DMS53 (cell line): ENCODE measurements at places on chromosomes 12 and 14.

GRCh38 chr14:54435500-54435981 lies 5.6 kb downstream of the CNIH1 start:
- DNase-seq, result no peak

GRCh38 chr14:55686713-55687112 lies 106.7 kb downstream of the KTN1 start:
- no peak for DNase-seq

DNA sequence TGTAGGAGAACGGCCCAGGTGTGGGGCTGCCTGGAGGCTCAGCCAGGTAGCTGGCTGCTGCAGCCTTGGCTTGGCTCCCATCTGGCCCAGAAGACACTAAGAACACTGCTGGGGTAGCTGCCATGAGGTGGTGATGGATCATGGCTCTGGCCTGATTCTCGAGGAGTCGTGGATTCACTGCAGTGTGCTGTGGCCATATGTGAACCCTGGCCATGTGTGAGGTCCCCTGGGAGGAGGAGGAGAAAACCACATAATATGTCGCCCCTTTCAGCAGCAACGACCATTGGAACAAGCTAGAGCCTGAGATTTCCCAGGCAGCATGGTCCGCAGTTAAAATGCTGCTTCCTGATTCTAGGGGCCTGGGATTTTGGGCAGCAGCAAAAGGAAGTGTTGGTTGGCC lies 4.0 kb upstream of the PRMT8 start:
- no peak for DNase-seq

- DNase-seq, result no peak
Observed at GRCh38 chr14:100873096-100873482, 30.4 kb downstream of the RTL1 start.

DNA sequence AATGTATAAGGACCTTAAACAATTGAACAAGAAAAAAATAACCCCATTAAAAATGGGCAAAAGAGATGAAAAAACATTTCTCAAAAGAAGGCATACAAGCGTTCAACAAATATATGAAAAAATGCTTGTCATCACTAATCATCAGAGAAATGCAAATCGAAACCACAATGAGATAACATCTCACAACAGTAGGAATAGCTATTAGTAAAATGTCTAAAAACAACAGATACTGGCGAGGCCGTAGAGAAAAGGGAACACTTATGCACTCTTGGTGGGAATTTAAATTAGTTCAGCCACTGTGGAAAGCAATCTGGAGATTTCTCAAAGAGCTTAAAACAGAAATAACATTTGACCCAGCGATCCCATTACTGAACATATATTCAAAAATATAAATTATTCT lies 769.8 kb upstream of the MGAT4C start:
- no peak for DNase-seq

DNA sequence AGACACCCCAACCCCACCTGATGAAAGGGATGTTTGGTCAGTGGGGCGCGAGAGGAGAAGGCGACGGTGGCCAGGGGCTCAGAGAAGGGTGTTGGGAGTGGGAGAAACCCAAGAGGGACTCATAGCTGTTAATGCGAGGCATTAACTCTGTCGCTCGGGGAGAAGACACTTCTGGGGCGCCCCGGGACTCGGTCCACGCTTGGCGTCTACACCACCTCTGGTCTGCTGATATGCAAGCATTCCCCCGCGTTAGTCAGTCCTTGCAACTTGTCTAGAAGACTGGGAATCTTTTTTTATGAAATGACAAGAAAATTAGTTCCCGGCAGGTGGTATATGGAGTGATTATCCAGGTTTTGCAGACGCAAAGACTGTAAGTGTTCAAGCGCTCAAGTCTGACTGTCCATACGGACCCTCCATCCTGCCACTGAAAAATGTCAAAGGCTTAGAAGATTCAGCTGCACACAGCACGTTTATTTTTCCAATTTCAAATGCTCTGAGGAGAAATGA lies 360 bp upstream of the SLC35F4 start:
- no peak for DNase-seq

DNA sequence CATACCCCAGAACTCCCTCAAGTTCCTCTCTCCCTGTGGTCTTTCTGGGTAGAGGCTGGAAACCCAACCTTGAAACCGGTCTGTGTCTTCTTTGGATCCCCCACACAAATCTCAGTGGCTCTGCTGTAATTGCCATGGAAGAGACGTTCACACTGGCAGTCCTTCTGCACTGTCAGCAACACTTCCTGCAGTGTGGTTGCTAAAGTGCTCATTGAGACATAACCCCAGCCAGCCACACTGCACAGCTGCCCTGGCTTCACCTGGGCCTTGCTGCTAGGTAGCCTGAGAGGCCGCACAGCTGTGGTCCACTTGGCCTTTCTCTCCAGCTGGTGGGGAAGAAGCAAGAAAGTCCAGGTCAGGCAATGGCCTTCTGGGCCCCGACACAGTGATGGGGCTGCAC lies 2.4 kb downstream of the GZMH start:
- DNase-seq, result no peak

GRCh38 chr12:49428793-49429192 lies 61.5 kb downstream of the SPATS2 start:
- peak; percentile 60 for DNase-seq

DNA sequence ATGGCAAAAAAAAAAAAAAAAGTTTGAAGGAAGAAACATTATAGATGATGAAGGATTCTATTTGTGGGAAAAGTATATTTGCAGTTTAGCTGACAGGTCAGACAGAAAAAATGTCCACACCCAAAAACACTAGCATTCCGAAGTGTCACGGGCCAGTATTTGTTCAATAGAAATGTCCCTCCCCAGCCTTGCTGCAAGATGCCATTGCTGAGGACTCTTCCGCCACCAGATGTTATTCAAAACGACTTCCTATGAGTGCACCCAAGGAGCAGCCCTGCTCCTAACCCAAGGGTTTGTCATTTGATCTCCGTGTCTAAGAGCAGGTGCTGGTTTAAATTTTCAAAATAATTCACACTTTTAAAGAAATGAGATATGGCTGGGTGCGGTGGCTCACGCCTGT lies 163.1 kb downstream of the GCH1 start:
- DNase-seq, result no peak

GRCh38 chr12:76622351-76622750 lies 62.8 kb upstream of the OSBPL8 start:
- DNase-seq, result no peak

DNA sequence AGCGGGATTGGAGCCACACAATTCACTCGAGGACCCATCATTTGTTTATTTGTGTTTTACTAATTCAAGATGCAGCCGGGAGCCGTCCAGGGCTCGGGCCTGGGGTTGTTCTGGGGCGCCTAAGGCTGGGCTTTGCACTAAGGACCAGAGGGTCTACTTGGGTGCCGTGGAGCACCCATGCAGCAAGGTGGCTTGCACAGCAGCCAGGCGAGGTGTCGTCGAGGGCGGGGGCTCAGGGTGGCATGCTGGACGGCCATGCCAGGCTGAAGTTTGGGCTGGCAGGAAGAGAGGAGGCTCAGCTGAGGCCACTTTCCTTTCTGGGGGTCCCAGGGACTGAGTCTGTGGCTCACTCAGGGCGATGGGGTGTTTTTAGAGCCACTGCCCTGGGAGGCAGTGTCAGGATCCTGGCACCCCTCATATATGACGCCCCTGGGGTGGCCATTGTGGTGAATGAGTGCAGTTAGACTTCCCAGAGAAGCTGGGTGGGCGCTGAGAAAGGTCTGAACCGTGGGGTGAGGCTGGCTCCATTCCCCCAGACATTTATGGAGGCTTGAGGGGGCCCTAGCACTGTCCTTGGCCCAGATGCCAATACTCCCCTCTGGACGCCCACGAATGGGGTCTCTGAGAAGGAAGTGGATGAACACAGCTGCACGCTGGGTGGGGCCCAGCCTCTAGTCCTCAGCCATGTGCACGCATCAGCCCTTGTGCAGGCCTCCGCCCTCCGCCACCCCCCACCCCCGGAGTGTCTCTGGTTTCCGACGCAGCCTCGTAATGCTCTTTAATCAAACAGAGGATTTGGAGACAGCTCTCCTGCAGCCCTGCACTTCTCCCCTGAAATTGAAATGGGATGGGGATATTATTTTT lies 11.3 kb downstream of the MEG3 start:
- DNase-seq, result no peak

DNA sequence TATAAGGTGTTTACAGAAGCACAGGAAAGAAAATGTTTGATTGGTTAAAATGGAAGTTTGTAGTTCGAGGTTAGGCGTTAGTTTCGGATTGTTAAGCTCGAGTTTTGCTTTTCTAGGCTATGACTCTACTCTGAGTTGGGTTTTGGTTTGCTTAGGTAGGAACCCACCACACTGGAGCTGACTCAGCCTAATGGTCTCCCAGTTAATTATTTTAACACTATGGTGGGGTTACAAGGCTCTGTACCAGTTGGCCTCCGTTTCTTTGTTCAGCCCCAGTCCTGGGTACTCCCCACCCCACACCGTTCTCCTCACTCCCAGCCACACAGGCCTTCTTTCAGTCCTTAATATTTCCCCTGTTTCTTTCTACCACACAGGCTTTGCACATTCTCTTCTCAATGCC lies 583.9 kb downstream of the NRXN3 start:
- no peak for DNase-seq

DNA sequence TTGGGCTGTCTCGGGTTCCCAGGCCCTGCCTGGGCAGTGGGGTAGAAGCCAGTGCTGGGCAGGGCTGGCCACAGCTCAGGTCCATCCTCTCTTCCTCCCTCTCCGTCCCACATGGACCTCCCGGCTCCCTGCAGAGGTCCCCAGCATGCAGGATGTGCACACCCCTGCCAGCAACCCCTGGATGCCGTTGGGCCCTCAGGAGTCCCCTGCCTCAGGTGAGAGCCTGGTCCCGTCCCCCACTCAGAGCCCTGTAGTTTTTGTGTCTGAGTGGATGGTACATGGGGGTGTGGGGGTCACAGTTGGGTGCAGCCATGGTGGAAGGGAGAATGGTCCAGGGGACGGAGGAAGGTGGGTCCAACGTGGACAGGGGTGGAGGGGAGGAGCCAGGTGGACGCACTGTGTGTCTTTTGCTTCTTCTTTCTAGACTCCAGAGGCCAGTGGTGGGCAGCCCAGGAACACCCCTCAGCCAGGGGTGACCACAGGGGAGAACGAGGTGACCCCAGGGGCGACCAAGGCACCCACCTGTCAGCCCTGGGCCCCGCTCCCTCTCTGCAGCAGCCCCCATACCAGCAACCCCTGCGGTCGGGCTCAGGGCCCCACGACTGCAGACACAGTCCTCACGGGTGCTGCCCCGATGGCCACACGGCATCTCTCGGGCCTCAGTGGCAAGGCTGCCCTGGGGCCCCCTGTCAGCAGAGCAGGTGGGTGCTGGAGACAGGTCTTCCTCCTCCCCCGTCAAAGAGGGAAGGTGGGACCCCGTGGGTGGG lies 21.7 kb downstream of the PAPLN start:
- no peak for DNase-seq

DNA sequence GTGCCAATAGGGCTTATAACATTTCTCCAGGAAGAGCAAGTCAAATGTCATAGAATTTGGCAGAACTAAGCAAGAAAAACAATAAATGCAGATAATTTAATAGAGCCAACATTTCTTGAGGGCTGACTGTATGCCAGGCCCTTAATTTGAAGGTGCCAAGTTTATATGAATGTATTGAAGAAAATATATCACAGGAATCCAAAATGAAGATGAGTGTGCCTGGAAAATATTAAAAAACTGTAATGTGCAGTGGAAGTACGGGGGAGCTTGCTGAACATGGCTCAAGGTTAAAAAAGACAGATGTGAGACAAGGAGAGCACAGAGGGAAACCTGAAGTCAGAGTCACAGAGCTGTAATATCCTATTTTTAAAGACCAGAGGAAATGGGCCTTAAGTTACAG lies 16.4 kb downstream of the NR1H4 start:
- no peak for DNase-seq

GRCh38 chr12:75294336-75294735 lies 35.8 kb downstream of the CAPS2 start:
- DNase-seq, result no peak

DNA sequence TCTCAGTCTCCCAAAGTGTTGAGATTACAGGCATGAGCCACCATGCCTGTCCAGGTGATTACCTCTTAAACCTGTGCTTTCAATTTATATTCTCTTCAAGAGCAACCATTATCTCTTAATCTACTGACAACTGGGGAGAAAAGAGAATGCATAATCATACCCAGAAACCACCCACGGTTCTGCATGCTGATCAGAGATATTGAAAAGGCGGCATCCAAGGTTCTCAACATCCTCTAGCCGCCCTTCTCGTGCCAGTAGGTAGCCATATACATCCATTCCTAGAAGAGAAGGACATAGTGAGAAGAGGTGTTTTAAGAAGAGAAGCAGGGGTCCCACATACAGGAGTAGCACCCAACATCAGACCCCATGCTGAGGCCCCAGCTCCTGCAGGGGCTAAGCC lies 20.8 kb downstream of the ANAPC7 start:
- DNase-seq, result no peak
